Amniotic stem cell (primary cell): ENCODE measurements at places on chromosomes 6 and 20.

DNA sequence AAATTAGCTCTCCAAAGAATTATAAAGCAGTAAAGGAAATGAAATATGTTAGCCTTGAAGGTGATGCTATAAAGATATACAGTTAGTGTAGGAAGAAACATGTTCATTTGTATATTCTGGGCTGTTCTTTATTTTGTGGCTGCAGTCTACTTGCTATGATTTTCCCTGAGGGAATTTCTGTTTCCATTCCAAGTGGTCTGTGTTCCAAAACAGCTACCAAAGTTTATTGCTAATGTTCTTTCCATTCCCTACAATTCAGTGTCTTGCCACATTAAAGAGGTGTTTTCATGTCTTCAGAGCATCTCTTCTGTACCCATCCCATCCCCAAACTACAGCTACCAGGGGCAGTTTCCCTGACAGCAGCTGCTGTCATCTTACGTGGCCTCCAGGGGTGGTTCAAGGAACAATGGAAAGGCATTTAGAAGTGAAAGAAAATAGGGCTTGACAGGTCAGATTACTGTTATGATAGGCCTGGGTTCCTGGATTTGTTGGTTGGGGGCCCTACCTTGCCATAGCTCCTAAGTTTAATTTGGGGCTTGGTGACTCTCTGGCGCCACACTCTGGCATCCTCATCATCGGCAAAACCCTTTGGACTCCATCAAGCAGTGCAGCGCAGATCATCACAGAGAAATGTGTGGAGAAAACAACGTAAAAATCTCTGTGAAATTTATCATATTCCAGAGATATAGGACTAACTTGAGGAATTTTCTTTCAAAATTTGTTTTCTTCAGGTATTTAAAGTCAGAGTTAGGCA is 33.8 kb upstream of the AIG1 start:
- no peak for DNase-seq

- DNase-seq, result no peak
Observed at GRCh38 chr6:71698702-71699101, 187.6 kb upstream of the RIMS1 start.

GRCh38 chr6:28750926-28751458 is 172.8 kb downstream of the TRIM27 start:
- DNase-seq, result no peak

DNA sequence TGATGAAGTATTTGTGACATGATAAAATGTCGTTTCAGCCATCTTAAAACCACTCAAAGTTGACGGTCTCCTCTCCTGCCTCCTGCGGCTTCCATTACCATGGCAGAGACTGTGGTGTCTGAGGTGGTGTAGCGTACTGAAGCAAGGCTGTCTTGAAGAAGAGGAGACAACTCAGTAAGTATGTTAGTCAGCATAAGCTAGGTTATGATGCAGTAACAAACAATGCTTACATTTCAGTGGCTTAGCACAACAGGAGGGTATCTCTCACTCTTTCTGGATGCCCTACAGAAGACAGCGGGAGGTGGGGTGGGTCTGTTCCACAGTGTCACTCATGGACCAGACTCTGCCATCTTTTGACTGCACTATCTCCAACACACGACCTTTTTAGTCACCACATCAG is 174.7 kb upstream of the AHI1 start:
- DNase-seq, result no peak

DNA sequence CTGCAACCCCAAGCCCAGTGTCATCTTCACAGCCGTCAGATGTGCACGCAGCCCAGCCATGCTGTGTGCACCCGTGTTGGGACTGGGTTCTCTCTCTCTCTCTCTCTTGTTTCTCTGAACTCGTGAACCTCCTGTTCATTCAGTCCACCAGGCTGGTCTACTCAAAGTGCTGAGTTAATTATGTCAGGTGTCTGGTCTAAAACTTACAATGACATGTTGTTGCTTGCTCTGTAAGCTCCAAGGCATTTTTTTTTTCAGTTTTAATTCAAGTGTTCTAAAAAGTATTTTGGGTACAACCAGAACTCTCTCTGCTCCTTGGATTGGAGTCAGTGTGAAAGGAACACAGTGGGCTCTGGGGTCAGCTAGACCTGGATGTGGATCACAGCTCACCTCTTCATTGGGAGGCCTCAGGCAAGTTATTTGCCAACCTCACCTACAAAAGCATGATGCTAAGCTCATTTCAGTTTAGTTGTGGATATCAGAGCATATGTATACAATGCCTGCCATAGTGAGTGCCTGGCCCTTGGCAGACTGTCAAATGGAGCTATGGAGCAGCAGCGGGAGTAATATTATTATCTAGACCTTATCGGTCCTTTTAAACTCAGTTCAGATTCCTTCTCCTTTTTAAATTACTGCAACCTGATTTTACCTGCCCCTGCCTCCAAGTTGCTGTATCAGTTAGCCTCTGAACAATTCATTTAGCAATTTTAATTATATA is 59.5 kb downstream of the PLEKHG1 start:
- DNase-seq, result no peak

- DNase-seq, result no peak
Observed at GRCh38 chr6:115982453-115982852, 78.2 kb downstream of the FRK start.

DNA sequence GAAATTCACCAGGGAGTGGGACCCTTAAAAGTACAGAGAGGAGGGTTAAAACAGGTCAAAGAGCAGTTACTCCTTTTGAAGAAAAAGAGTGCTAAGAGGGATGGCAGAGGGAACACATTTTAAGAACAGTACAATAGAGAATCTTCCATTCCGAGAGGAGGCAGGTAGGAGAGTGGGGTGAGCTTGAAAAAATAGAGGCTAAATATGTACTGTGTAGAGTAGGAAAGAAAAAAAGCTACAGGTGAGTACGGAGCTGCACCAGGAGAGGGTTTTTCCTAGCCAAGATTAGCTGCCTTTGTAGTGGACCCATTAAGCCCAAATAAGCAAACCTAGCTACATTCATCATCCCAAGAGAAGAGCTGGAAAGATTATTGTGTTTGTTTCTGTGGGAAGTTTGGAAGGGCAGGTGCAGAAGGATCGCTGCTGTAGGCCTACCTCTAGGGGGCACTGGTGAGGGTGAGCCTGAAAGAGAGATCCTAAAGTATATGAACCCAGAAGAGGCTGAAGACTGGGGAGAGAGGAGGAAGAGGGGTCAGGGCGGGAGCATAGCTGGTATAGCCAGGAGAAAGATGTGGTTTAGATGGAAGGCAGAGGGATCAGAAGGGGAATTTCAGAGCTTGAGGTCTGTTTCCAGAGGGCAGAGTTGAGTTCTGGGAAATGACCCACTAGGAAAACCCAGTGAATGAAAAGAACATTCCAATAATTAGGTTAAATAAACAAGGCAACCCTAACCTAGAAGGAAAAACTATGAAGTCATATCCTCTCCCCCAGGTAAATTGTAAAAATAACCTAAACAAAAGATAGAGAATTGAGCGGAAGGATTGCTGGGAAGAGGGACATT is 50.2 kb upstream of the HINT3 start:
- DNase-seq, result no peak

- no peak for DNase-seq
Observed at GRCh38 chr20:63544958-63545516, 2.5 kb downstream of the SRMS start.

GRCh38 chr6:37083243-37084138 is 78.0 kb downstream of the FGD2 start:
- no peak for DNase-seq
